ENCODE measurements at places on chromosomes 4 and X. TPM values are rescaled to one million over a fixed set of nuclear protein-coding genes. Genes with fewer than 3 reads are reported as not detected.

- H3K27me3 ChIP-seq = no peaks in the 10 kb centered on the region
- H3K4me3 ChIP-seq = no peak overlapping the region
- no peaks in the 10 kb centered on the region for H3K4me1 ChIP-seq
- no peak for DNase-seq
- H3K36me3 ChIP-seq = no peaks in the 10 kb centered on the region
Observed at GRCh38 chr4:76821641-76822040, 76.3 kb downstream of the SOWAHB start.

GPR143 gene
- total RNA-seq = 0.59 TPM

LAP3 gene
- total RNA-seq = 84.9 TPM

DNA sequence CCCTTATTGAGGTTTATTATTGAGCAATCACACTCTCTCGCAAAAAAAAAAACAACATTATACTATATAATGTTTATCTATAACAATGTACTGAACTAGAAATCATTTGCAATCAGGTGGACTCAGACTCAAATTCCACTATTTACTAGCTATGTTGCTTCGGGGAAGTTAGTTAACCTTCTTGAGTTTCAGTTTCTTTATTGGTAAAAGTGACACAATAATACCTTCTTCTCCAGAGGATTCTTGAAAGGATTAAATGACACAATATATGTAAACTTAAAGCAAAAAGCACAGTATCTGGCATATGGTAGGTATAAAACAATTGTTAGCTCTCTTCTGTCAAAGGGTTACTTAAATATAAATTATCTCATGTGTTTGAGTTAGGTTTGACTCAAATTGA is 31.5 kb upstream of the HDAC8 start:
- H3K36me3 ChIP-seq = no peaks in the 10 kb centered on the region
- H3K4me3 ChIP-seq = no peak overlapping the region
- no peak for DNase-seq
- H3K27ac ChIP-seq = no peak overlapping the region

DNA sequence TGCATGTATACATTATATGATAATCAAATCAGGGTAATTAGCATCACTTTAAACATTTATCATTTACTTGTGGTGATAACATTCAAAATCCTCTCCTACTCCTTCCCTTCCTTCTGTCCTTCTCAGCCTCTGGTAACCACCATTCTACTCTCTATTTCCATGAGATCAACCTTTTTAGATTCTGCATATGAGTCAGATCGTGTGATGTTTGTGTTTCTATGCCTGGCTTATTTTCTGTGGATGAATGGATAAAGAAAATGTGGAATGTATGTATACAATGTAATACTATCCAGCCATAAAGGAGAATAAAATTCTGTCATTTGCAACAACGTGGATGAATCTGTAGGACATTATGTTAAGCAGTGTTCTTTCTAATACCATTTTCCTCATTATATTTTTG is 123.9 kb downstream of the NAA11 start:
- H3K4me3 ChIP-seq = no peak overlapping the region
- DNase-seq = no peak
- no peak overlapping the region for H3K27ac ChIP-seq
- no peaks in the 10 kb centered on the region for H3K27me3 ChIP-seq

DNA sequence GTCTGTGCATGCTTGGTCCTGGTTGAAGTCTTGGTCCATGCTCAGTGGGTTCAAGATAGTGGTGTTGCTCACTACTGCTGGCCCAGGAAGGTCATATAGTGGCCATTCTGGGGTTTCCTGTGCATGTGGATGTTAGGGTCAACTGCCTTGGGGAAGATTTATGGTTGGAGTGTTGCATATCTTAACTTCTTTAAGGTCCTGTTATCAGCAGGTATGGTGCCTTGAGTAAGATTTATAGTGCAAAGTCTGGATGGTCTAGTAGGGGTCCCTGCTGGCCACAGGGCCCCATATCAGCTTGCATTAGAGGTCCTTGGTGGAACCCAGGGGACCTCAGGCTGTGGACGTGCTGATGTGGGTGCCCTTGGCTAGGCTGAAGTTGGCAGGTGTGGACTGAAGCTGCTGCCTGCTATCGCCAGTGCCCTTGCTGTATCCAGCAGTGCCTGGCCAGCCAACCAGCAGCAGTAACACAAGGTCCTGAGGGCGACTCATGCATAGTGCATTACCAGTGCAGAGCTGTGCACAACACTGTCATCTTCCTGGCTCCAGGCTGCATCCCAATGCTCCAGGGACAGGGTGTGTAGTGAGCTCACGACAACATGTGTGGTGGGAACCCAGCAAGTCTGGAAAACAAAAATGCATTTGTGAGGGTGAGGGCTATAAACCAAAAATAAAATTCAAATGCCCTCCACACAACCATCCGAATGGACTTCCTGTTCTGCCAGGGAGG is 61.0 kb downstream of the BEX3 start:
- no peak overlapping the region for H3K27ac ChIP-seq
- H3K27me3 ChIP-seq = no peaks in the 10 kb centered on the region
- no peak for DNase-seq
- H3K4me3 ChIP-seq = no peak overlapping the region
- H3K36me3 ChIP-seq = no peaks in the 10 kb centered on the region
- no peaks in the 10 kb centered on the region for H3K4me1 ChIP-seq

GRCh38 chr4:1156069-1156468 is 16.3 kb downstream of the SPON2 start:
- peaks cover 7% of the 10 kb centered on the region for H3K4me1 ChIP-seq
- no peaks in the 10 kb centered on the region for H3K36me3 ChIP-seq
- H3K27me3 ChIP-seq = no peaks in the 10 kb centered on the region
- no peak for DNase-seq
- no peak overlapping the region for H3K27ac ChIP-seq

DNA sequence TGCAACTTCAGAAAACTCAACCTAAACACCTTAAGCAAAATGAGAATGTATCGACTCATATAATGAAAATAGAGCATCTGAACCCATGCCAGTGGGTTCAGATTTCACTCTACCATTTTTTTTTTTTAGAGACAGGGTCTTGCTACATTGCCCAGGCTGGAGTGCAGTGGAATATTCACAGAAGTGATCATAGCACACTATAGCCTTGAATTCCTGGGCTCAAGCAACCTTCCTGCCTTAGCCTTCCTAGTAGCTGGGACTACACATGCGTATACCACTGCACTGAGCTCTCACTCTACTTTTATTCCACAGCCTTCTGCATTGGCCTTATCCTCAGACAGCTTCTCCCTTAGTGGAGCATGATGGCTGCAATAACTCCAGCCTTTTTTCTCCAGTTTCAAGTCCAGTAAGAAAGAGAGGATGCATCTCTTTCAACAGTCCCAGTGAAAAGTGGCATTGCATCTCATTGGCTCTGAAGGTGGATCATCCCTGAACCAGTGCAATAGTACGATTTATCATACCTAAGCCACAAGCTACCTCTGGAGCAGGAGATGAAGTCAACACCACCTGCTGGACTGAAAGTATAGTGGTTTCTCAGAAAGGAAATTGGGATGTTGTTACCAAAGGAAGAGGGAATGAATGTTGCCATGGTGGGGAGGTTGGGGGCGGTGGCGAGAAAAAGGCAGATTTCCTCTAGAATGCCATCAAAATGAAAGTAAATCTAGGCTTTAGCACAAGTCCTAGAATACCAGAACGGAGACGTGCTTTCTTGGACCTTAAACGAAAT is 2.0 kb upstream of the SOD3 start:
- no peaks in the 10 kb centered on the region for H3K36me3 ChIP-seq
- H3K27me3 ChIP-seq = no peaks in the 10 kb centered on the region
- DNase-seq = no peak

DNA sequence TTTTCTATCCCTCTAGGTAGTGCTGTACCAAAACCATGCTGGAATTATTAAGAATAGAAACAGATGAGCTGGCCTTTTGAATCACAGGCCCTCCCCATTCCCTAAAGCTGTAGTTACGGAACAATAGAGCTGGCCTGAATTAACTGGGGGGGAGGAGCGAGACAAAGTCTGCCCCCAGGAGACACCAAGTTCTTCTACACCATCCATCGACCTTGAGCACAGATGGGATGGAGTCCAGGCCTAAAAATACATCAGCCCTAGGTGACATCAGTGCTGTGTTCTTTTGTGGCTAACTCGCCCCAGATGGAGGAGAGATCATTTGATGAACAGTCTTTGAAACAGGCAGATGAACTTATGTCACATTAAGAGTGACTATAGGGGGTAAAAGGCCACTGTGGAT is 49.6 kb downstream of the LHFPL1 start:
- DNase-seq = no peak
- H3K4me1 ChIP-seq = no peaks in the 10 kb centered on the region
- no peaks in the 10 kb centered on the region for H3K36me3 ChIP-seq

GRCh38 chr4:67880866-67881610 is 2.8 kb downstream of the TMPRSS11D start:
- no peak for DNase-seq
- no peaks in the 10 kb centered on the region for H3K27me3 ChIP-seq
- no peak overlapping the region for H3K4me3 ChIP-seq
- H3K27ac ChIP-seq = no peak overlapping the region
- H3K4me1 ChIP-seq = no peaks in the 10 kb centered on the region

GRCh38 chr4:66681962-66682361 is 863.3 kb downstream of the CENPC start:
- no peak overlapping the region for H3K27ac ChIP-seq
- no peak for DNase-seq
- H3K4me1 ChIP-seq = no peaks in the 10 kb centered on the region
- no peaks in the 10 kb centered on the region for H3K27me3 ChIP-seq
- no peaks in the 10 kb centered on the region for H3K36me3 ChIP-seq

DNA sequence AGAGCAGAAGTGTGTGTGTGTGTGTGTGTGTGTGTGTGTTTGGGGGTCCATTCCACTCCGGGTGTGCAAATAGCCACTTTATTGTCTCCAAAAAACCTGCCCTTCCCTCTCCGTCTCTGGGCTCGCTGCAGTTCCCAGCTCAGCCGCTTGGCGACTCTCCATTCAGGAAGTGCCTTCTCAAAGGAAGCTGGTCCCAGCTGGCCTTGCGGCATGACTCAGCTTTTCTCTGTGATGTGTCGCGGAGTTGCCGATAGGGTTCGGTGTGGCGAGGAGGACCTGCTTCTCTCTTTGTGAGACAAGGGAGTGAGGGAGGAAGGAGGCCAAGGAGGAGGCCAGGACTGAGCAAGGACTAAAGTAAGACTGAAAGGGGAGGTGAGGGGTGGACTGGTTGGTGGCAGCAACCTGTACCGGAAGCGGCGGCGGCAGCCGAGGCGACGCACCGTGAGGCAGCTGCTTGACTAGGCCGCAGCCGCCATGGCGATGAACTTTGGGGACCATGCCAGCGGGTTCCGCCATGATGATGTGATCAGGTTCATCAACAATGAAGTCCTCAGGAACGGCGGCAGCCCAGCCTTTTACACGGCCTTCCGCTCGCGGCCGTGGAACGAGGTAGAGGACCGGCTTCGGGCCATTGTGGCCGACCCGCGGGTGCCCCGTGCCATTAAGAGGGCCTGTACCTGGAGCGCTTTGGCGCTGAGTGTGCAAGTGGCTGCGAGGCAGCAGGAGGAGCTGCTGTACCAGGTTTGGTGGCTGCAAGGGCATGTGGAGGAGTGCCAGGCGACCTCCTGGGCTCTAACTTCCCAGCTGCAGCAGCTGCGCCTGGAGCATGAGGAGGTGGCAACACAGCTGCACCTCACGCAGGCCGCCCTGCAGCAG is at the start of gene TEX13C:
Gene TEX13C (plus strand): TSS at position 226 of the 876 bp plus-strand sequence. CDS start 249 bp downstream, at position 475.
- H3K36me3 ChIP-seq = no peaks in the 10 kb centered on the region
- DNase-seq = no peak
- no peak within 1 kb of the TSS for H3K4me3 ChIP-seq
- H3K27me3 ChIP-seq = no peaks in the 10 kb centered on the region

GRCh38 chrX:107713203-107713542 is 62.4 kb downstream of the TSC22D3 start:
- peak overlapping the region; percentile 97 for H3K27ac ChIP-seq
- H3K4me1 ChIP-seq = peaks cover 59% of the 10 kb centered on the region
- no peaks in the 10 kb centered on the region for H3K36me3 ChIP-seq

DNA sequence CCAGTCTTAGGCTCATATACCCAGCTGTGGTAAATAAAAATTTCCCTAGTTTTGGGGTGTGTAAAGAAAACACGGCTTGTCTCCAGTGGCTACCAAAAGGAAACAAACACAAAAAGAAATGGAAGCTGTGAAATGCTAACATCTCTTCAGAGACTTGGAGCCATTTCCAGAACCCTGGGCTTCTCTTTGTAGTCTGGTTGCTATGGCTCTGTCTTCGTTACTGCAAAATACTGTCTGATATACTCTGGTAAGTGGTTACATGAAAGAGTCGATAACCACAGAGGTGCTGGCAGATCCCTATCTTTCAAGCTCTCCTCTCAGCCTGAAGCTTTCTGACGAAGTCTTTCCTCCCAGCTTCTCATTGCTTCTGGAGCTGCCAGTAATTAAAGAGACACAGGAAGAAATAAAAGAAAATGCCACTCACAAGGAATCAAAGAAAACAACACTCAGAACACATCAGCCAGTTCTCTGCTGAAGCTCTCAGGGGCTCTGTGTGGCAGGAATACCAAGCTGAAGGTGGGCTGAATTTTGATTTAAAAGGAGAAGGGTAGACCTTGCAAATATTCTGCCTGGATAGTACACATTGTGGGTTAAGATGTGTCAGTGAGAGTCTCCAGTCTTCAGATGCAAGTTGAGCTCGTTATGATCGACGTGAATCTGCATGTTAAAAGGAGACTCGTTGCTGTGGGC is 107.6 kb upstream of the FAM9C start:
- no peaks in the 10 kb centered on the region for H3K27me3 ChIP-seq
- H3K4me1 ChIP-seq = no peaks in the 10 kb centered on the region
- H3K27ac ChIP-seq = peak overlapping the region; percentile 53

SYTL4 gene
- 7.4 TPM for total RNA-seq

GRCh38 chr4:89661173-89661899 is 175.6 kb downstream of the SNCA start:
- H3K27ac ChIP-seq = no peak overlapping the region
- H3K27me3 ChIP-seq = no peaks in the 10 kb centered on the region
- no peak for DNase-seq
- no peak overlapping the region for H3K4me3 ChIP-seq
- H3K36me3 ChIP-seq = no peaks in the 10 kb centered on the region

- no peaks in the 10 kb centered on the region for H3K4me1 ChIP-seq
- H3K27ac ChIP-seq = no peak overlapping the region
- no peaks in the 10 kb centered on the region for H3K27me3 ChIP-seq
- no peak overlapping the region for H3K4me3 ChIP-seq
Observed at GRCh38 chr4:168124008-168124641, 31.8 kb downstream of the ANXA10 start.

DNA sequence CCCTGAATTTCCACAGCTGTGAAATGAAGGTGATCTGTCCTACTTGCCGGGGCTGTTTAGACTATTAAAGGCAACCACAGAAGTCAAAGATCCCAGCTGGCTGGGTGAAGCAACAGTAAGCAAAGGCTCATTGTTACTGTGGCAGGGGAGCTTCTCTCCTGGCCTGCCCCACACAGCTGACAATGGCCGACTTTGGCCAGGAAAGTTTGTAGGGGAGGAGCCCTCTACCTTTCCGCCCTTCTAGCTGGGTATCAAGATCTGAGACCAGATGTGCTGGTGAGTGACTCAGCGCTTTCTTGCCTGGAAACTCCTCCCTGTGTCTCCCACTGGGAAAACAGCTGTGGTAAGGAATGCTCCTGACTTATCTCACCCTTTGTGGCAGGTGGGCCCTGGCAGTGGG is 21.1 kb downstream of the RASSF6 start:
- H3K4me3 ChIP-seq = no peak overlapping the region
- H3K4me1 ChIP-seq = no peaks in the 10 kb centered on the region
- no peaks in the 10 kb centered on the region for H3K27me3 ChIP-seq
- no peak overlapping the region for H3K27ac ChIP-seq
- H3K36me3 ChIP-seq = no peaks in the 10 kb centered on the region
- no peak for DNase-seq

Measured in upper lobe of left lung (tissue), 6 donors.